ENCODE measurements at places on chromosomes 11 and 22.

DNA sequence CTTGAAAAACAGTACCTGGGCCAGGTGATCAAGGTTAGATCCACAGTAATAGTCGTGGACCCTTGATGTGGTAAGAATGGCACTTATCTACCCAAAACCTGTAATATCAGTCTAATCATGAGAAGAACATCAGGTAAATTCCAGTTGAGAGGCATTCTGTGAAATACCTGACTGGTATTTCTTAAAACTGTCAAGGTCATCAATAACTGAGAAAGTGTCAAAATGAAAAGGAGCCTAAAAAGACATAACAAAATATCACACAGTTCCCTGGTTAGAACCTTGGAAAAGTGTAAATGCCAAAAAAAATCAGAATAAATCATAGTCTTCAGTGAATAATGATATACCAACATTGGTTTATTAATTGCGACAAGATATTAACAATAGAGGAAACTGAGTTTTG lies 155.4 kb upstream of the CCDC90B start:
- no peak for DNase-seq

DNA sequence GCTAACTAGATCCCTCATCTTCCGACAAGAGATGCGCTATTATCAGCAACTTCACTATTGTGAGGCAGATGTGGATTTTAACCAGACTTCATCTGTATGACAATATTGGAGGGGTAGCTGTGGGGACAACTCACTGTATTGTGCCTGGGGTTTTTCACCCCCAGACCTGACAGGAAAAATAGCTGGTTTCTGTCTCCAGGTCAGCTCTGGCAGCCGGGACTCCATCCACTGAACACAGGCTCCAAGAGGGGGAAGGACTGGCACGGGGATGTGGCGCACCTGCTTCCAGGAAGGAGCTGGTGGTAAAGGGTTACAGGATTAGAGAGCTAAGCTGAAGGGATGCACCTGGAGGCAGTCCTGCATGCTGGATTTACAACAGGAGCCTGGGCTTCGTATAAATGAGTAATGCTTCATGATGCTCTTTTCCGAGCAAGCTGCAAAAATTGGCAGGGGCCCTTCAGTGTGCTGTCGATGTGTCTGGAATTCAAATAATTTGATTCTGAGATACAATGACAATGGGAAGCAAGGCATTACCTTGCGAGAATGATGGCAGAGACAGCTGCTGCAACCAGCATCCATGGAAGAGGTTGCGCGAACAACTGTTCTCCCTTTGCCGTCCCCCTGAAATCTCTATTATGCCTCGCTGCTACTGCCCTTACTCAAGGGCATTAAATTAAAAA lies 49.5 kb downstream of the LMO2 start:
- DNase-seq, result no peak

DNA sequence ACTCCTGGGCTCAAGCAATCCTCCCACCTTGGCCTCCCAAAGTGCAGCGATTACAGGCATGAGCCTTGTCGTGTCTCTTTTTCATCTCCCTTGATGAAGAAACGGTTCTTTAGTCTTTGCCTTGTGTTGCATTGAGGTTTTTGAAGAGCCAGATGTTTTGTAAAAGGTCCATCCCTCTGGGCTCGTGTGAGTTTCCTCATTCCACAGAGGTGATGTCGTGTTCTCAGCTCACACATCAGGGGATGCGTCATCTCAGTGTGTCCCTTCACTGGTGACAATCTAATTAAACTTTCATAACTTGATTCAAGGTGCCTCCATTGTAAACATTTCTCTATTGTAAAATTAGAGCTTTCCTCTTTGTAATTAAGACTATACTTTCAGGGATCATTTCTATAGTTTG lies 29.7 kb upstream of the TEF start:
- DNase-seq, result peak; percentile 25

DNA sequence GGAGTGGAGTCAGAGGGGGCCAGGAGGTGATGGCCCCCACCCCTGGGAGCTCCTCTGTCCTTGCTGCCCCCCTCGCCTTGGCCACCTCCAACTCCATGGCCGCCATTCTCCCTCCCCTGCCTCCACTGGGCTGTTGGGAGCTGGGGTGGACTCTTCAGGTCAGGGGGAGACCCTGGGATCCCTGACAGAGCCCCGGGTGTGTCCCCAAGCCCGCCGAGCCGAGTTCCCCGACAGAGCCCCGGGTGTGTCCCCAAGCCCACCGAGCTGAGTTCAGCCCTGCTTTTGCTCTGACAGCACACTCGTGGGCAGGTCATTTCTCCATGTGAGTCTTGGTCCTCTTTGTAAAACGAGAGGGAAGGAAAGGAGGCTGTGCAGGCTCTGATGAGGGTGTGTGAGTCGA lies 13.2 kb upstream of the PARVG start:
- DNase-seq, result no peak

DNA sequence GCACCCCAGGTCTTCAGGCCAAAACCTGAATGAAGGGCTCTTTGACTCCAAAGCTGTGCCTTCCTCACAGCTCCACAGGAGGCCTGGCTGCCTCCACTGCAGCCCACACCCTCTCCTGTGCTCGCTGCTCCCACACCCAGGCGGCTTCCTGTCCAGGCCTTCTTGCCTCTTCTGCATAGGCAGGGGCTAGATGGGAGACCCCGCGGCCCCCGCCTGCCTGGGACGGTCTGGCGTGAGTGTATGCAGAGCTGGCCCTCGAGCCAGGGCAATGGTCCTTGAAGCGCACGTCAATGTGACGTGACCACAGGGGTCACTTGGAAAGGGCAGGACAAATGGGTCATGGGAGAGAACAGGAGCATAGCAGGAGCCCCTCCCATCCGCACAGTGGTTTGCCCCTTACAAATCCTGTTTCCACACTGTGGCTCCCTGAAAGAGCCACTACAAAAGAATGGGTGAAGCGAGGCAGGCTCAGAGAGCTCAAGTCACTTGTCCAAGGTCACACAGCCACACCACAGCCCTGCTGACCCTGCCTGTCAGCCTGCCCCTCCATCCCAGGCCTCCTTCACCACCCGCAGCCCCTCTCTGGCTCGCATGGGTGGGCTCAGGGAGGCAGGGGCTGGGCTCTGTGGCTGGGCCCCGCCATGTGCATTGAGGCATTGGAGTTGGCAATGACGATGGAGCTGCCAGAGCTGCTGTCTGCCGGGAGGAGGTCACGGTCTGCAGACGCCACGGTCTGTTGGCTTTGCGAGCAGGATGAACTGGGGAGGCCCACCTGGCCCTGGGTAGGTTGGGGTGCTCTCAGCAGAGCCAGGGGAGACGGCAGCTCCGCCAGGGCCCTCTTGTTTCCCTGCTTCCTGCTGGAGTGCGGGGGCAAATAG lies 71.2 kb upstream of the WNT11 start:
- no peak for DNase-seq

- peak; percentile 81 for DNase-seq
These were observed at the start of gene TSG101 for GRCh38 chr11:18526521-18527296. TSS of gene TSG101 (minus strand) at chr11:18526942. CDS start at chr11:18526816, 126 bp downstream.

- no peak for DNase-seq
These were observed 14.4 kb upstream of the LRP5 start for GRCh38 chr11:68297812-68298658.

GRCh38 chr11:44818110-44818509 lies 91.3 kb downstream of the TSPAN18 start:
- DNase-seq, result no peak

- no peak for DNase-seq
These were observed 37.7 kb downstream of the EFCAB6 start for GRCh38 chr22:43774318-43774915.
